Effector CD8-positive, alpha-beta T cell (primary cell): ENCODE measurements at places on chromosomes 16 and 17.

DNA sequence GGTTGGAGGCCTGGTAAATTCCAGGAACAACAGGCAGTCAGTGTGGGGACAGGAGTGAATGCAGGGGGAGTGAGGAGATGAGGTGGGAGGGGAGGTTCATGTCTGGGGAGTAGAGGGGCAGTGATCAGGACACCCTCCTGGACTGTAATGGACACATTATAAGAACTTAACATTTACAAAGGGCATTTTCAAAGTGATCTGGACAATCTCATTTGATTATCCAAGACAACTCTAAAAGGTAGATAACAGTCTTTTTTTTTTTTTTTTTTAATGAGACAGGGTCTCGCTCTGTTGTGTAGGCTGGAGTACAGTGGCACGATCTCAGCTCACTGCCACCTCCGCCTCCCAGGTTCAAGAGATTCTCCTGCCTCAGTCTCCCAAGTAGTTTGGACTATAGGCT, 5.7 kb downstream of the SDK2 start:
- no peak for DNase-seq

DNA sequence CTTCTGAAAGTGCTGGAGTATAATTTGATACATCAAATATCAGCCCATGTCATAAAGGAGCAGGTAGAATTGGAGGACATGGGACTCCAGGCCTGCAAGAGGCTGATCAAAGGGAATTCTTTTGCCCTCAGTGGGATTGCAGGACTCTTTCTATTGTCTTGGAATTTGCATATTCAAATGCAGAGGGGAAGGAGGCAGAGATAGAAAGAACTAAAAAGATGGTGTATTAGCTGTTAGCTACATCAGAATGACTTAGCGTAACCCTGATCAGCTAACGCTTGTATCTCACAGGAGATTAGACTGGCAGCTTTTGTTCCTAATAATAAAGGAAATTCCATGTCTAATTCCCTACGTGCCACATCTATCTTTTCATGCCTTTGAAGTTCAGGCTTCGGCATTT, 1014.7 kb upstream of the RBFOX1 start:
- no peak for DNase-seq

DNA sequence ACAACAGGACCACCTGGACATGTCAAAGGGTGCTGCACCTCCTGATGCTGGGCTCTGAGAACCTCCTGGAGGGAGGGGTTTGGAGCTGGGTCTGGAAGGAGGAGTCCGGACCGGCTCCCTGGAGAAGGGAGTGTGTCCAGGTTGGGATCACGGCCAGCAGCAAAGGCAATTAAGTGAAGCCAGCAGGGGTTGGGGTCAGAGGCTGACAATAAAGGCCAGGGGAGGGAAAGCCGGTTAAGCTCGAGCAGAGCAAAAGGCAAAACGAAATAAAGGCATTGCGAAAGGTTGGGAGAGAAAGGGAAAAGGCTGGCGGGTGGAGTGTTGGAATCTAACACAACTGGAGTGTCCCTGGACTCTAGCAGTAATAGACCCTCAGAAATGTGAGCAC, 992 bp upstream of the CACNG4 start:
- DNase-seq = no peak

DNA sequence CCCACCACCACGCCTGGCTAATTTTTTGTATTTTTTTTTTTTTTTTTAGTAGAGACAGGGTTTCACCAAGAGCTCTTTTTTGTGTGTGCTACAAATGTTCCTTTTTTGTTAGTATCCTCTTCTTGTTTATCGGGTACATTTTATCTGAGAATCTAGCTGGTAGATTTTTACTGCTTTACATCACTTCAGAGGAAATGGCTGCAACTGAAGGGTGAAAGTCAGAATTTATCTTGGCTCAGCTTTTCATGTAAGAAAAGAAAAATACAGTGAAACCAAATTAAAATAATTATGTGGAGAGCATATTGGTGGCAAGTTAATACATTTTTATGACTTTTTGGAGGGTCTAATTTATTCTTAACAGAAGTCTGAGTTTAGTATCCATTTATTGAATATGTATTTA, 26.0 kb downstream of the CBFB start:
- no peak for DNase-seq

DNA sequence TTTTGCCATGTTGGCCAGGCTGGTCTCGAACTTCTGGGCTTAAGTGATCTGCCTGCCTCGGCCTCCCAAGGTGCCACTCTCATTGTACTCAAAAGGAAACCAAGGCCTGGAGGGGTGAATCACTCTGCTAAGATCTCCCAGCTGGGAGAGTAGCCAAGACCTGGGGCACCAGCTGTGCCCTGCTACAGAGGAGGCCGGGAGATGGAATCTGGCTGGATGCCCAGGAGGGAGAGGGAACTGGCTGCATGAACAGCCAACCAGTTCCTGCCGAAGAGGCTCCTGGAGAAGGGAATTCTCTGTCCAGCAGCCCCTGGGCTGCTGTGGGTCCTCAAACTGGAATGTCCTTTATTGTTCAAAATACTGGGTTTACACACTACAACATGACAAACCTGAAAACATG, 238.7 kb upstream of the CIBAR2 start:
- DNase-seq = no peak
